ENCODE measurements at places on chromosomes 6 and 20.

DNA sequence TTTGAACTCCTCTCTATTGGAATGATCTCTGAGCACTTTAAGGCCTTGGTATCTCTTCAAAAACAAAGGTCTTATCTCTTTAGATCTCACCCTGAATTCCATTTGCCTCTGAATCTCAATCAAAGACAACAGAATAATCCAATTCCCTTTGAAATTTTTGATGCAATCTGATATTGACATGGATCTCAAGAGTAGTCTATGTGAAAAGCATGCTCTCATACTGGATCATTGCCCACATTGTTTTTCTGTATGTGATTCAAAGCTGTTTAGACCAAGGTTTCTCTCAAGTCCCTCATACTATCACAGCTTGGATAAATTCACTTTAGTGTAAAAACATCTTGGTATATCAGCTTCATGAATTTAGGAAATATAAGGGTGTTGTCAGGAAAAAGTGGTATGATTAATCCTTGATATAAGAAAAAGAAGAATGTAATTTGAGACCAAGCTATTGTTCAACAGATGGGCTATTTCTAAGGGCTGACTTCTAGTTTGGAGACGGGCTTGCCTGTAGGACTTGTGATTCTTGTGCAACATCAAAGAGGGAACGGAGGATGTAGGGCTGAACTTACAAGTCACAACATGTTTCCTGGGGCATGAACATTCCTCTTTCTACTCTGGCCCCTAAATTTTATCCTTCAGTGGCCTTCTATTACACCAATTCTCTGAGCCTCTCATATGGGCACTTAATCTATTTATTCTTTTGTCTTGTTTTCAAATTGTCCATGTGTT, 77.9 kb upstream of the CITED2 start:
- ATAC-seq: peak; percentile 72

DNA sequence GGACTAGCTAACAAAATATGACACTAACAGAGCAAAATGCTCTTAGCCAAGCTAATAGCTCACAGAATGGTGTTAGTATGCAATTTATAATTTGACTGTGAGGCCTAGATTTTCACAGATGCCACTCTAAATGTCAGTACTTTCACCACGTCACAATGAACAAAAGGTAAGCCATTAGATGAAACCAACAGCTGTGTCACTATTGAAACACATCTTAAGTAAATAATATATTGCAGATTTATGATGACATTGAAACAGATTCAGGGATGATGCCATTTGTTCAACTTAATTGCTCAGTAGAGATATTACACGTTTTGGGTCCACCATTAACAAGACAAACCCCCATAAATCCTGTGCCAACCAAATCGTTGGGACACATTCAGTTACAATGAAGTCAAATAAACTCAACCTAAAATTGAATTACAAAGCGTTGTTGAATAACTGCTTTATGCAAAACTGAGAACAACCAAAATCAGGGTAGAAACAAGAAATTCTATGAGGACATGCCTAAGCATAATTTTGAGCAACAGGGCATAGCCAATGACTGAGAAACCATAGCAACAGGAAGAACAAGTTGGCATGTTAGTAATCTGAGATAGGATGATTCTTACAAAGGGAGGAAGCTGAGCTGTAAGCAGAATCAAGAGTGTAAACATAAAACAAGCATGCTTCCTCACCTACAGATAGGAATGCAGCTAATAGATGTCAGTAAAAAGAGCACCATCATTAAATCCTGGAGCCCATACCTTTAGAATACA, 85.6 kb upstream of the KHDRBS2 start:
- ATAC-seq: no peak

DNA sequence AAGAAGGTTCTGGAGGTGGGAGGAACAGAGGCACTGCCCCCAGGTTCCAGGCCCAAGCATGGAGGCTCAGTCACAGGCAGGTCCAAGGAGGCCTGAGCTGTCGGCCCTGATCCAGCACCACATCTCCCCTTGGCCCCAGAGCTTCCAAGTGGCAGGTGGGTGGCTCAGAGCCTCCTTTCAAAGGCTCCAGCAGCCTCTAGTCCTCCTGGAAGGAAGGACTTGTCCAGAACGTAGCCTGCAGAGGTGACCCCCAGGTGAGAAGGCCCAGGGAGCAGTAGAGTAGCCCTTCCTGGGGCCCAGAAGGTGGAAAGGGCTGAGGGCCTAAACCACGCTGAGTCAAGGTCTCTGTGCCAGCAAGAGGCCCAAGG, 7.7 kb downstream of the TFEB start:
- no peak for ATAC-seq

DNA sequence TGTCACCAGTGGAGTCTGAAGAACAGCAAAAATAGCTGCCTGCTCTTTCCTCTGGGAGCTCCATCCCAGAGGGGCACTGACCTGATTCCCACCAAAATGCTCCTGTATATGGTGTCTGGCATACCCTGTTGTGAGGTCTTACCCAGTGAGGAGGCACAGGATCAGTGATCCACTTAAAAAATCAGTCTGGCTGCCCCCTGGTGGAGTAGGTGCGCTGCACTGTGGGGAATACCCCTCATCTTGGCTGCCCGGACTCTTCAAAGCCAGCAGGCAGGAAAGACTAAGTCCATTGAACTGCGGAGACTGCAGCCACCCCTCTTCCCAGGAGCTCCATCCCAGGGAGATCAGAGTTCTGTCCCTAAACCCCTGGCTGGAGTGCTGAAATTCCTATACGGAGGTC, 230.9 kb upstream of the HTR1E start:
- no peak for ATAC-seq

DNA sequence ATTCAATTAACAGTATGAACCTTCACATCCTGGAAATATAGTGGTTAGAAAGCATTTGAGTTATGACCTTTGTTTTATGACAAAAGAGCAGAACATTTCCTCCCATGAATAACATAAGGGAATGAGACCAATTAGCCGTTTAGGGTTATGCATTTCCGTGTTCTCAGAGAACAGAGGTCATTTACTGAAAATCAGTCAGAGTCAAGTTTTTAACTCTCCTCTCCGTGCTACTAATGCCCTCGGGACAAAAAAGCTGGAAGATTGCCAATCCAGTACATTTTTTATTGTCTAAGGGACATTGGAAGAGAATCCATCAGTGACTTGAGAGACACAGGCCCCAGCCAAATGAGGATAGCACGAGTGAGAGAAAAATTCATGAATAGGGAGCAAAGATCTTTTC, 632.7 kb downstream of the RFPL4B start:
- no peak for ATAC-seq

DNA sequence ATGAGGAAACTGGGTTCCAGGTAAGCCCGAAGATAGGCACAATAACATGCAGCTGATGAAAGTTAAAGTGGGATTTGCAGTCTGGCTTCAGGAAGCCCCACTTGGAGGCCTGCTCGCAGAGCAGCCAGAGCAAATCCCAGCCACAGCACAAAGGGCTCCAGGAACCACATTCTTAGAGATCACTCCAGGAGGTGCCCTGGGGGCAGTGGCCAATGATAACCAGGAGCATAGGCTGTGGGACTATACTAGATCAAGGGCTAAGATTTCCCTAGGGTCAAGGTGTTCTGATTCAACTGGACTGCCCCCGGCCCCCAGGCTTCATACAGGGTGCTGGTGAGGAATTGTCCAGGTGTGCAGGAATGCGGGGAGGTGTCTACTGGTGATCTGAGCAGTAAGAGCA, 133.9 kb upstream of the PTPRT start:
- no peak for ATAC-seq

DNA sequence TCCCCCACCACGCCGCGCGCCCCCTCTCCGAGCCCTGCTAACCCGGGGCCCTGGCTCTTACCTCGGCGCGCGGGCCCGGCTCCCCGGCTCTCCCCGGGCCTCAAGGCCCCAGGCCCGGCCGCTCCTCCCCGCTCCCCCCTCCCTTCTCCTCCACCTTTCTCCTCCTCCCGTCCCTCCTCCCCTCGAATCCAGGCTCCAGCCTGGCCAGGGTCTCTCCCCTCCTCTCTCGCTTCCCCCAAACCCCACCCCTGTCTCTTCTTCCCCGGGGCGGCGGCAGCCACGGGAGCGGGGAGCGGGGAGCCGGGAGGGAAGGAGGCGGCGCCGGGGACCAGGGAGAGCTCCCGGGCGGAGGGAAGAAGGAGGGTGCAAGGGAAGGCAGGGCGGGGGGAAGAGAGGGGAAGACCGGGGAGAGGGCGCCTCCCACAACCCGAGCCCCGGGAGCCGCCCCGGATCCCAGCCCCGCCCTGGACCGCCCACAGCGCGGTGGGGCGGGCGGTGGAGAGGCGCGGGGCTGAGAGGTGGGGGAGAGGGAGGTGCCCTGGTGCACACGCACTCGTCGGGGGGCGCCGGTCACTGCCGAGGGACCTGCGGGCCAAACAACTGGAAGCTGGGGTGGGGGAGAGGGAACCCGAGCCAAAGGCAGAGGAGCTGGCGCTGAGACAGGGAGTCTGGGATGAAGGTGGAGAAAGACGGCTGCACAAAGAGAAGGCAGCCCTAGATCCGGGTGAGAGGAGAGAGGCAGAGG, at the start of gene GABBR1:
TSS of gene GABBR1 (minus strand) at position 395 of the 745 bp plus-strand sequence. CDS start 798 bp downstream, outside the sequence.
- peak; percentile 94 for ATAC-seq

DNA sequence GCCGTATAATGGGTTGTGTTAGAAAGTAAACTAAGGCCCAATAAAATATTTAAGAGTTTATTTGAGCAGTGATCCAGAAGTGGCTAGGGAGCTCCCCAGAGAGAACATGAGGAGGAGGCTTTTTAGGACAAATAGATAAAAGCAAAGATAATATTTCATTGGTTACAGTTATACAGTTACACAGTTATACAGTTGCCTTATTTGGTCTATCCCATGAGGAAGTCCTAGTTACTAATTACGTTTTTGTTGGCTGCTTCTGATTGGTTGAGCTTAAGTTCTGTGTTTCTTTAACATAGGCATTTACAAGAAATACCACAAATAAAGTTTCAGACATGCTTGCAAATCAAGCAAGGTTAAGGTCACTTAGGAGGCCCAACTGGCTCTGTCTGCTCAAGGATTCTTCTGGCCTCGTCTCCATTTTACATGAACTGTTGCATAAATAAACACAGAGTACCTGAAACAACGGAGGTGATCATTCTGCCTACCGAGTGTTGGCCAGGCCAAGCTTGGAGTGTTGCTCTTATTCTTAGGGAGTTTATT, 7.0 kb downstream of the UBD start:
- peak; percentile 36 for ATAC-seq

GRCh38 chr20:59605601-59606364, 1.4 kb downstream of the PHACTR3 start:
- no peak for ATAC-seq

- no peak for ATAC-seq
These were observed 38.3 kb upstream of the SLC32A1 start for GRCh38 chr20:38685853-38686473.

DNA sequence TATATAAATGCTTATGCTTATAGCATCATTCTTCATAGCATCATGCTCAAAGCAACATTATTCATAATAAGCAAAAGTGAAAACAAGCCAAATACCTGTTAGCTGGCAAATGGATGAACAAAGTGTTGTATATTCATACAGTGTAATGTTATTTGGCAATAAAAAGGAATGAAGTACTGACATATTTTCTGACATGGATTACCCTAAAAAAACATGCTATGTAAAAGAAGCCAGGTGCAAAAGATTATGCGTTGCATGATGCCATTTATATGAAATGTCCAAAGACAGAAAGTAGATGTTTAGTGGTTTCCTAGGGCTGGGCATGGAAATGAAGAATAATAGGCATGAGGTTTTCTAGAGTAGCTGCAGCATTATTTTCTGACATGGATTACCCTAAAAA, 77.1 kb downstream of the GFRA4 start:
- no peak for ATAC-seq

DNA sequence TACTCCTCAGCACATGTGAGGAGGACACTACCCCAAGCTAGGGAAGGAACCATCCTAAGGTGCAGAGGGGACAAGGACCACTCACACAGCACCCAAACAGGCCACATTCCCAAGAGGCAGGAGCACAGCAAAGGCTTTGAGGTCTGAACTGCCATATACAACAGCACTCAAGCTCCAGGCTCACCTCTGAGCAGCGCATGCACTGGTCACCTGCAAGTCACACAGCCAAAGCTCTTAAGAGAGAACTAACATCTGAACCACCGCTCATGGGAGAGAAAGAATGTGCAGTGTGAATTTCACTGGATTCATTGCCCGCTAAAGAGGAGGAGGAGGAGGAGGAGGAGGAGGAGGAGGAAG, 31.0 kb downstream of the NPEPL1 start:
- no peak for ATAC-seq

DNA sequence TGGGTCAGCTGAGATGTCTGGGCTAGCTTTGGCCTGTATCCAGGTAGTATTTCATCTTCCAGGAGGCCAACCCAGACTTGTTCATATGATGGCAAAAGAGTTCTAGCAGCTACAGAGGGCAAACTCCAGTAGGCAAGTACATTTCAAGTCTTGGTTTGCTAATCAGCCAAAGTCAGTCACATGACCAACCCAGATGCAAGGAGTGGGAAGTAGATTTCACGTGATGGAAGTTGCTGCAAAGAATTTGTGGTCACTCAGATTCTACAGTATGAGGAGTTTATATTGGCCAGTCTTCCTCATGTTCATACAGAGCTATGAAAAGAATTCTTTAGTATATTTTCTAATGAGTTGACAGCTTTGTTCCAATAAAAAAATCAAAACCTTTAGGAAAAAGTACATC, 101.8 kb downstream of the PHACTR1 start:
- no peak for ATAC-seq

GRCh38 chr20:22346716-22347115, 237.7 kb downstream of the FOXA2 start:
- ATAC-seq: no peak

- peak; percentile 62 for ATAC-seq
These were observed 40.6 kb downstream of the DTD1 start for GRCh38 chr20:18628330-18628920.

- no peak for ATAC-seq
These were observed 8.3 kb upstream of the MMP9 start for GRCh38 chr20:46000262-46000996.

GRCh38 chr6:18323935-18324705, 59.8 kb upstream of the DEK start:
- ATAC-seq: peak; percentile 69

DNA sequence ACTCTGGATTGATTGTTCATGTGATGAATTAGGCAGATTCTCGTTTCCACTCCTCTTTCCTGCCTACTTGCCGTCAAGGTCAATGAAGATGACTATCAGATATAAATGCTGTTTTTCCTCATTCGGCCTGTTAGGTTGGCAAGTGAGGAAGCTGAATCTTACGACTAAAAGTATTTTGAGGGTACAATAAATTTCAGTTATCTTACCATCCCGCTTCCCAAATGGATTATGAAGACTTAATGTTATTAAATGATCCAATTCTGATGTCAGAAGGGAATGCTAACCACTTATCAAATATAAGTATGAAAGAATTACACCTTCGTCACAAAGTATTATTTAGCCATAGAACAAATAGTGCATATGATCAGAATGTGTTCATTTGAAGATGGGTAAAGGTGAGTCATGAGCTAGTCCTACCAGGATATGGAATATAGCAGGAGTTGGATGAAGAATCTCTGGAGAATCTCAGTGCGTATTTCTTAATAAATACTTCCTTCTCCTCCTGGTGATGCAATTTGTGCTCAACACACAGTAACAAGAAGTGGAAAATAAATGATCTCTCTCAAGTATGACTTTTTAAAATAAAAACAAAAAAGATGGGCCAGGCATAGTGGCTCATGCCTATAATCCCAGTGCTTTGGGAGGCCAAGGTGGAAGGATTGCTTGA, 4.6 kb downstream of the GPLD1 start:
- peak; percentile 51 for ATAC-seq
